ENCODE measurements at places on chromosomes 11 and 22.

GRCh38 chr22:11042116-11042515, 4485.9 kb upstream of the OR11H1 start:
- no peak for DNase-seq

DNA sequence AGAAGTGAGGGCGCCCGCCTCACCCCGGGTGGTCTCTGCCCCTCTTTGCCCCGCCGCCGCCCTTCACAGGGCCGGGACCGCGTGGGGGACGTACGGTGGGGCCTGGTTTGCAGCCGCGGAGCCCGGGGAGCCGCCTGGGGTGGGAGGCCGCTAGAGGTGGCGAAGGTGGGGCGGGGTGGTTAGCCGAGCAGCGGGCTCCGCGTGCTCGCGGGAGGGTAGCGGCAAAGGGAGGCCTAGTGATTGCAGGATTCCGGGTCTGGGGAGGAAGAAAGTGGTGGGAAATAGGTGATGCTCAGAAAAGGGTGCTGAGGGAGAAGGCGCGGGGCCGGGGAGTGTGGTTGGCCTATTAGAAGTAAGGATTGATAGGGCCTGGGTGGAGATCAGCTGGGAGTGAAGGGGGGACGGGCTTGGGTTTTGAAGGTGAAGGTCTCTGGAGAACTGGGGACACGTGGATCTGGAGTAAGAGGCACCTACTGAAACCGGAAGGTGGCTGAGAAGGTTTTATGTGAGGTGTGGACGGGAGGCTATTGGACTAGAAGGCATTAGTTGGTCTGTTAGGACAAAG, 571 bp downstream of the FAR1 start:
- DNase-seq, result peak; percentile 52

DNA sequence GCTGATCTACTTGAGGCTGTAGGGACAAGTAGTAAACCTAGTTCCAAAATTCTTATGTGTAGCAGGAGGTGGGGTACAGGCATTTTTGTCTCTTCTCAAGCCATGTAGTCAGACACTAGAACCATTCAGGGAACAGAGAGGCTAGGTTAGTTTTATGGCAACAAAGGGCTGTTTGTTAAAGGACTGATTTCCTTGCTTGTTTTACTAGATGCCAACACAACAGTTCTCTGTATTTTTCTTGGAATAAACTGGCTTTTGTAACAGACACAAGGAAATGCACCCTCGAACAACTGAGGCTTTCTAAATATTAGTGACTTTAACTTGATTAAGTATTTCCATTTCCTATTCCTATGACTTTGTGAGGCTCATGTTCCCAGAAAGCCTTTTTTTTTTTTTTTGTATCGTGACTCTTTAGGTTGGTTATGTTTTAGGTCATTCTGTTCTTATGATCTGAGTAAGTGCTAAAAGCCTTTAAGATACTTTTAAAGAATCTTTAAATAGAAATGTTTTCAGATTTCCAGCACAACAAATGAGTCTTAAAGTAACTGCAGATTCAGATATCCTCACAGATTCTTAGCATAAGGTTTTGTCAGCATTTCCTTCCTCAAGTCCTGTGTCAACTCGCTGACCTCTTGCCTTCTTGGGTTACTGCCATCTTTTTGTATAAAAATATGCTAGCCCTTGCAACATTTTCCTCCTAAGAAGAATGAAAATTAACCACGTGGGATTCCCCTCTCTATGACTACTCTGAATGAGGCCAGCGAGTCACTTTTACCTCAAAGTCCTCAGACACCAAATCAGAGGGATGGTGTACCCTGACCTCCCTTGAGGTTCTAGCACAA, 92.5 kb downstream of the CCDC83 start:
- DNase-seq, result no peak

DNA sequence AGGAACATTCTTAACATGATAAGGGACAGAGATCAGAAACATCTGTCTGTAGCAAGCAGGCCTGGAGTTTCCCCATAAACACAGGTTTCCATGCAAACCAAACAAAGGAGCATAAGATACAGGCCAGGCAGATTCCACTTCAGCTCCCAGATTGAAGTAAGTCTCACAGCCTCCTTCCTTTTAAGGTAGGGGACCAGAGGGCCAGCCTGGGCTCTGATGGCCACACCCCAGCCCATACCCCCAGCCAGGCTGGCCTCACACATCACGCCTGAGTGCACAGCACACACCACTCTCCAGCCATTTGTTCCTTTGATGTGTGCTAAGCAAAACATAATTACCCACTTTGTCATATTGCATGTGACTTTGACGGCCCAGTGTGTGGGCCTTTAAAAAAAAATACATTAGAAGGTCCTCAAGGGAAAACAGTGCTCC, 518.7 kb downstream of the NTM start:
- DNase-seq, result no peak

DNA sequence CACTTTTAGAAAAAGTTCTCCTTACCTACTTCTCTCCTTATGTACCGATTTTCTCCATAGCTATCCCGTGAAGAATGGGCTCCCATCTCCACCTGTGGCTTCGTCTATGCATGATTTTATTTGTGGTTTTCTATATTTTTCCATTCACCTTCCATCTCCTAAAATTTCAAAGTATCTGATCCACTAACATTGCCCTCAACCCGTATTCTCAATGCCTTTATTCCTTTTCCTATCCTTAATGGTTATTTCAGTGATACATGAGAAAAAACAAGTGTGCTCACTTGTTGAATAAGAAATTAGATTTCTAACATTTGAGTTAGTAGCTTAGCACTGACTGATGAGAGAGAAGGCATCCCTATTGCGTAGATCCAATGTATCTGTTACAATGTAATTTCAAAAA, 16.9 kb downstream of the CYP2R1 start:
- no peak for DNase-seq

DNA sequence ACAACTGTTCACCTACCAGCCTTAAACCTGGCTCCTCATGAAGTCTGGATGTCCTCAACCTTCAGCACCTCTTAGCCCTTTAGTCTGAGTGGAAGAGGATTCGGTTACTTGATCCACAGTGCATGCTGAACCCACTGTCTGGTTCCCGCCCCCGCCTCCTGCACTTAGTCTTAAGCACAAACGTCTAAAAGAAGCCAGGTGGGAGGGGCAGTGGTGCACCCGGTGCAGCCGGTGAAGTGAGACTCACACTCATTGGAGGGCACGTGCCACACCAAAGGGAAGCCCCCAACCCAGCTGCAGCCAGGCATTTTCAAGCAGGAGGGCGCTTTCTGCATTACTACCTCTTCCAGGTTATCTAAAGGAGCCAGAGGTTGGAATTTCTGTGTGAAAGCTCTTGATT, 146.8 kb downstream of the COMMD9 start:
- no peak for DNase-seq

DNA sequence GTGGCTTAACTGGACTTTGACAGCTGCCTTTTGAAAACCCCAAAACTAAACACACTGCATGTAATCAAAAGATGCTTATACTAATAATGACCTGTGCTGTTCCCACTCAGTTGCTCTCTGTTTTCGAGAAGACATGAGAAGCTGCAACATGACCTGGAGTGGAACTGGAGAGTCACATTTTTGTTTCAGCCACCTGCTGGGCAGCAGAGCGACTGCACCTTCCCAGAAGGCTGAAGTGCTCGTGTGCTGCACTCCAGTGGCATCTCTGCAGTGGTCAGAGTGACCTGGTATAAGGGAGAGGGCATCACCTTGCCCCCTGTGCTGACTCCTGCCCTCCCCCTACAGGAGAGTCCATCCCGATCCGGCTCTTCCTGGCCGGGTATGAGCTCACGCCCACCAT, 8.6 kb downstream of the THYN1 start:
- DNase-seq, result peak; percentile 10

DNA sequence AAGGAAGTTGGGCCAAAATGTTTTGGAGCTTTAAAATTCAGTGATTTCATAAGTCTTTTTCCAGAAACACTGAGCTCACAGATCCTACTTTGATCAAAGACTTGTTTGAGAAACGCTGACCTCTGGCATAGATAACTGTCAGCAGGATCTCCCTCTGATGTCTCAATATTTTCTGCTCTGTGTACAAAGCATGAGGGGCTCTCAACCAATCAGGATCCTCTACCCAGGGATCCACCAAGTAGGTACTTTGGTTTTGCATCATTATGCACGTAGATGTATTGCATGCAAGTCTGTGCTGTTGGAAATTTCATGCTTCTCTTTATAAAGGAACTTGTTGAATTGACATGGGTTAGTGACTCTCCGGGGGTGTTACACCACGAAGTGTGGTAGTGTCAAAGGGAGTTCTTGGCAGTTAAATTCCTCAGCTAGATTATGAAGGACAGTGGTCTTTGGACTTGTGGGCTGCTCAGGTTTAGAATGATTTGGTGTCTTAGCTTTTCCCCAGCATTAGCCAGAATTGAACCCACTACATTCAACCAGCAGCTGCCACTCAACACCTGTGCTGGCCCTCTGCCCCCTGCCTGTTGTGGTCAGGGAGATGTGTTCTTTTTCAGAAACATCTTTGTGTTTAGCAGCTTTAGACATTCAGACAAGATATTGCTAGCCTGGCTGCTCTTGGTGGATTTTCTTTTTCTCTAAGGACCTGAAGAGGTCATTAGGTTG, 1.7 kb upstream of the DIXDC1 start:
- DNase-seq, result no peak

GRCh38 chr11:61270354-61271076, 24.6 kb downstream of the VWCE start:
- DNase-seq, result no peak

- peak; percentile 2 for DNase-seq
Measured at GRCh38 chr11:70573701-70574151, 175.4 kb downstream of the CTTN start.

GRCh38 chr11:124109377-124109776, 5.9 kb upstream of the VWA5A start:
- DNase-seq, result no peak

DNA sequence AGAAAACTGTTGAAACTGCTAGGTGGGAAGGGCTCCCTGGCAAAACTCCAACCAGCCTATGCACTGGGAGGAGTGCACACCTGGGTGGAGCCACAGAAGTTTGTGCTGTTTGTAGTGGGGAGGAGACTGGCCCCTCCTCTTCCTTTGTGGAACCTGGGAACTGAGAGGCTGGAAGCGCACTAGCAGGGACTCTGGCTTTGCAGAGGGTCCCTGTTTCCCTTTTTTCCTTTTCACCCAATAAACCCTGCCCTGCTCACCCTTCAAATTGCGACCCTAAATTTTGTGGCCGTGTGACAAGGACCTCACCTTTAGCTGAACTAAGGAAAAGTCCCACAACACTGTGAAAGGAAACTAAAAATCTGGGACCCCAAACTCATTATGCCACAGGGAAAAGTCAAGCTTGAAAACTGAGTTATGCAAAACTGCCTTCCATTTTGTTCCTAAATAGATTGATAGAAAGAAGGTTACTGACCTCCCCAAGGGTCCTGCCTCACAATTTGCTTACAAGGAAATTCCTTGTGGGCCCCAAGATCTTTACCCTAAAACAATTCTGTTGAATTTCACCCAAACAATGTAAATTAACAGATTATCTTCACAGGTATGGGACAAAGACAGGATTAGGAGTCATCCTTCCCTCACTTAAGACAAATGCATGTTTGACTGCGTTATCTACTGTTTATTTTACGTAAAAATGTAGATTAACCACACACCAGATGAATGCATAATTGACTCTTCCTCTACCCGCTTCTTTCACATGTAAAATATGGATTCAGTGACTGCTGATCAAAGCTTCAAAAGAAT, 81.0 kb downstream of the SLC36A4 start:
- no peak for DNase-seq

- no peak for DNase-seq
Measured at GRCh38 chr22:43320943-43321900, 21.9 kb downstream of the SCUBE1 start.

DNA sequence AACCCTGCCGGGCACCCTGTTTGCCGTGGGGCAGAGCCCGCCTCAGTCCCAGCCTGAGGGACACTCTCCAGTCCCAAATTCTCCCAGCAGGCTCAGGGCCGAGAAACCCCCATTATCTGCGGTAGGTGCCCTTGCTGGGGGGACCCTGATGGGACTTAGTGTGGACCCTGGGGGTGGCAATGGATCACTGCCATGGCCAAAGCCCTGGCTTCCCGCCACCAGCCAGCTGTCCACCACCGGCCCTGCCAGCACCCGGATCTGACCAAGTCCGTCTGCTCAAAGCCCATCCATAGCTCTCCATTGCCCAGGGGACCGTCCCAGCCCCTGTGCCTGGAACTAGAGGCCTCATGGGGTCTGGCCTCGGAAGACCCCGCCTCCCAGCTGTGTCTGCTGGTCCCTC, 24.4 kb downstream of the WNT7B start:
- DNase-seq, result no peak

- no peak for DNase-seq
Measured at GRCh38 chr11:96167787-96168186, 175.2 kb downstream of the MAML2 start.

DNA sequence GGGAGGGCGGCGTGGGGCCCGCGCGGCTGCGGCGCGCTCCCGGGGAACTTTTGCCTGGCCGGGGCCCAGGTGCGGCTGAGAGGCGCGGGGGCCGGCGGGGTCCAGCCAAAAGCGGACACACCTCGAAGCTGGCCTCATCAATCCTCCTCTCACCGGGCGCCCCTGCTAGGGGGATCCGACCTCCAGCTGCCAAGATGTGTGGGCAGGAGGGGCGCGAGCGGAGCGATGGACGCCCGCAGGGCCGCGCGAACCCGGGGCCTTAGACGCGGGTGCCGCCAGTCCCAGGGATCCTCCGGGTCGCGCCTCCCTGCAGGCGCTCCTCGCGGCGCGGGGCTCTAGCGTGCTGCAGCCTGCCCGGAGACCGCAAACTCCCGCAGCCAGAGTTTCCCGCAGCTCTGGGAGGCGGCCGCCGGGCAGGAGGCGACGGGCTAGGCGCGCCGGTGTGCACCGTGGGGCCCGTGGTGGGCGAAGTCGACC, 785 bp downstream of the IGSF9B start:
- no peak for DNase-seq

GRCh38 chr22:21055880-21056319, 10.2 kb downstream of the LRRC74B start:
- DNase-seq, result no peak

- DNase-seq, result no peak
Measured at GRCh38 chr11:36693139-36693843, 95.3 kb upstream of the RAG2 start.

DNA sequence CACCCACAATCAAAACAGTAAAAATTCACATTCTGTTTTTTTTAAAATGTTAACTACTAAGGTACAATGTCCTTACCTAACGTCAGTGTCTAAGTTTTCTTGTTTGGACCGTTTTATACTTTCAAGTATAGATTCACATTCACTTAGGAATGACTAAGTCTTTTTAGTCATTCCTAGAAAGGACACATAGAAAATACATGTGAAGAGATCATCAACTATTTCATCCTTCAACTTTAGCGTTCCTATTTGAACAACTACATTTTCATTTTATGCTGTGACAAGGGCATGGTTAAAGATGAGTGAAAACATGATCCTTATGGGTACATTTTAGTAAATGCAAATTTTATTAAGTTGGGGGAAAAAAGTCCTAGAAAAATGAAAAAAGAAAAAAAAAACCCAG, 62.8 kb downstream of the DDX10 start:
- DNase-seq, result no peak

All from activated gamma-delta T cell treated with Interleukin-2 at 50 U/mL for 16 hours (primary cell).